Activated naive CD8-positive, alpha-beta T cell treated with anti-CD3 and anti-CD28 coated beads, Interleukin-2, amount 10 ng/mL, durations not matched to agents 7 days and 5 days (primary cell): ENCODE measurements at places on chromosomes 1 and 21.

DNA sequence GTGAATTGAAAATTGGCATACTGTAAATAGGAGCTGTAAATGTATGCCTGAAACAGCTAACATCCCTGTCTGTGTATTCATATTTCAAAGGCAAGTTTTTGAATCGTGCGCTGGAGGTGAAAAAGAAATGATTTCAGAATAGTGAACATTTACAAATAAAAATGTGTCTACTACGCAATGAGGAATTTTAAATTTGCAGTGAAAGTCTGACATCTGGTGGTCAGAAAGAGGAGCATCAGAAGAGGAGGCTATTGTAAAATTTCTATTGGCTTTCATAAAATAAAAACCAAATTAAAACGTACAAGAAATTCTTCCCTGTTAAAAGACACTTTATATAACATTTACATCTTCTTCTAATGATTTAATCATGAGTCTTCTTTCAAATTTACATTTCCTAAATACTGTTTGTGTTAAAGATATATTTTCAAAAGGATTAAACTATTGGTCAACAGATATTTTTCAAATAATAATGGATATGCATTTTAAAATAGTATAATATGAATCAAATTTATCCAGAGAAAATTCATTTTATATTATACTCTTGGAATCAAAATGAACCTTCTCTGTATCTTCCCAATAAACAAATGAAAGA, 113.7 kb upstream of the RRP15 start:
- DNase-seq = no peak

GRCh38 chr1:32701421-32701911, 1.1 kb downstream of the SYNC start:
- DNase-seq = no peak

- no peak for DNase-seq
Measured at GRCh38 chr1:26949266-26949925, 10.9 kb downstream of the KDF1 start.

DNA sequence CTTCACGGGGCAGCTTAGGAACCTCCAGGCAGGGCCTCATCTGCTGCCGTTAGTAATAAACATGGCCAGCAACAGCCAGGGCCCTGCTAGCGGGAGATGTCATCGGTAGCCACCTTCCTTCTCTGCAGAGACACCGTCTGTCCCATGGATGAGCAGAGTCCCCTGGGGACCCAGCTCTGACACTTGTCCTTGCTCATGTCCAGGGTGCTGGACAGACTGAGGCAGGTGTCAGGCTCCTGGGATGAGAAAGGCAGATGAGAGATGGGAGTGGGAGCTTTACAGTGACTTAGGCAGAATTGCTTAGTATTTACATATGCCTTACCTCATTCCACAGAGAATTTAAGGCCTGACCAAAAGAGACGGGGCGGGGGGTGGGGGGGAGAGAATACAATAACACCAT, 25.0 kb downstream of the CAPN2 start:
- no peak for DNase-seq

GRCh38 chr1:201383647-201384405, 6.3 kb upstream of the TNNT2 start:
- DNase-seq = no peak
